Common myeloid progenitor, CD34-positive (primary cell): ENCODE measurements at places on chromosomes 2 and 18.

- no peak for DNase-seq
Measured at GRCh38 chr2:179677077-179677688, 184.2 kb downstream of the ZNF385B start.

GRCh38 chr18:41965634-41966255 lies 10.7 kb downstream of the PIK3C3 start:
- DNase-seq: no peak

DNA sequence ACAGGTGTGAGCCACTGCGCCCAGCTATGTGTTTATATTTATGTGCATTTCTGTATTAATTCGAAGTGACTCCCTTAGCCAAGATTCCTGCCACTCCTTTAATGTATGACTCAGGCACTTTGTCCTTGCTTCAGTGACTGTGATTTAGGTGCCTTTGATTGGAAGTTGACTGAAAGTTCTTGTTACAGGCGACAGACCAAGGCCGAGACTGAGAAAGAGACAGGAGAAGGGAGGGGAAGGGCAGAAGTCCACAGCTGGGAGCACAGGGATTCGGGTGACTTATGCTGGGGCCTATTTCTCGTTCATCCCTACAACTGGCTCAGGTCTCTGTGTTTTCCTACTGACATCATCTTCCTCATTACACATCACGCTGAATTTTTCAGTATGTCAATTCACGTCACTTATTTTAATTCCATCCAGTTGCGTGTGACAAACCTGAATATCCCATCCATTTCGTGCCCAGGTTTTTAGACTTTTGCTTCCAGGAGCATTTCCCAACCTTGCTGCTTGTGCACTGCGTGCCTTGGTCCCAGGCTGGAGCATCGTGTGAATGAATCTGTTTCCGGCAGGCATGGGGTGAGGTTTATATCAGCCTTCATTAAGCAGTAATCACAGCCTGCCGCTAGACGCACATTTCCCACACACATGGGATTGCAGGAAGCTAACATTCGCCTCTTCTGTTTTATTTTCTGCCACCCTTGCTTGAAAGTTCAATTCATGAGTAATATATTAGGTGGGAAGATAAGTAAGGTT lies 42.4 kb downstream of the TMEM18 start:
- DNase-seq: no peak

- peak; percentile 73 for DNase-seq
Measured at GRCh38 chr2:72770879-72771461, 54.9 kb downstream of the EXOC6B start.

GRCh38 chr2:232273903-232274643 lies 104.5 kb upstream of the ALPP start:
- DNase-seq: no peak
